ENCODE measurements at places on chromosomes 16 and 17. TPM values are rescaled to one million over a fixed set of nuclear protein-coding genes. Genes with fewer than 3 reads are reported as not detected.

The WSB1 gene
- polyA plus RNA-seq = 126 TPM

The C16orf46 gene
- 7.7 TPM for polyA plus RNA-seq

The SYT17 gene
- polyA plus RNA-seq = 0.75 TPM

The TVP23A gene
- 1.7 TPM for polyA plus RNA-seq

The RDM1 gene
- 19.3 TPM for polyA plus RNA-seq

The KRTAP17-1 gene
- not detected for polyA plus RNA-seq

The ALKBH5 gene
- polyA plus RNA-seq = 172 TPM

The MYH1 gene
- polyA plus RNA-seq = 3.0 TPM

The NPTX1 gene
- 3.7 TPM for polyA plus RNA-seq

The INCA1 gene
- polyA plus RNA-seq = 64.4 TPM

The C16orf86 gene
- 77.9 TPM for polyA plus RNA-seq

The MYH13 gene
- 0.28 TPM for polyA plus RNA-seq

DNA sequence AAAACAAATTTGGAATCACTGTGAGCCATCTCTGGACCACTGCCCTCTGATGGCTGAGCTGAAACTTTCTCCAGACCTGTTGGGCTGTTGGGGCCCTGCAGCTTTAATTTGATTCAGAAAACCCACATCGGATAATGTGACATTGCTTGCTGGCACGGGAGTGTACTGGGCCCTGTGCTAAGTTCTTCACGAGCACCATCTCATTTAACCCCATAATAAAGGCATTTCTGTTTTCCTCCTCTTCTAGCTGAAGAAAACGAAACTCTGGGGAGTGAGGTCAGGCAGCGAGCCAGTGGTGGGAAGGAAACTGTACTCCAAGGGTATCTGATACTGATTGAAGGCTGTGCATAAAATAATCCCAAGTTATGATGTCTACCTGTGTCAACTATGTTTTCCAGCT, 34.5 kb upstream of the TNRC6A start:
- no peaks in the 10 kb centered on the region for H3K36me3 ChIP-seq
- H3K4me1 ChIP-seq = no peaks in the 10 kb centered on the region
- no peak overlapping the region for H3K4me3 ChIP-seq
- H3K27me3 ChIP-seq = no peaks in the 10 kb centered on the region
- no peak overlapping the region for H3K27ac ChIP-seq

DNA sequence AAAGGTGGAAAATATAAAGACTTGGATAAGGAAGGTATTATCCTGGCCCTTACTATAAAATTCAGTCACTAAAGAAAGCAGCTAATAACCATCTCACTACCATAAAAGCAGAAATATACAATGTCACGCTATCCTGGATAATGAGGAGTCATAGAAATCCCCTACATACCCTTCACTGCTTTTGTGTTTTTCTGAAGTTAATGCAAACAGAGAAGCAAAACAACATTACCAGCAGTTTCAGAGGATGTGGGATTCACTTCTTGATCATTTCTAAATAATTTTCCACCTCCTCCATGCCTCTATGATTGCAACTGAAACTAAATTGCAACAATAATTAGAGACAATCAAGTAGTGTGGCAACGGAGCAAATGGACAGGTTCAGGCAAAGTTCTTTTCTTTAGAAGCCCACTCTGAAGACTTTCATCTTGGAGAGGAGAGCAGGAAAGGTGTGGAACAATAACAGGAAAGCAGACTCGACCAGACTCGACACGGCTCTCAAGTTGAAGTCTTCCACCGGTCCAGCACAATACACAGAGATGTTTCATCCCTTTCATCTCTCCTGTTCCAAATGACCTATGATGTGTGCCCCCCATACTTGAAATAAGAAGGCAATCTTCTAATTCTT, 10.2 kb downstream of the CYTH1 start:
- H3K36me3 ChIP-seq = no peaks in the 10 kb centered on the region
- no peak for DNase-seq
- H3K4me1 ChIP-seq = no peaks in the 10 kb centered on the region
- no peak overlapping the region for H3K27ac ChIP-seq

GRCh38 chr17:68344701-68345136, 53.4 kb downstream of the ARSG start:
- DNase-seq = no peak
- no peaks in the 10 kb centered on the region for H3K36me3 ChIP-seq
- no peaks in the 10 kb centered on the region for H3K27me3 ChIP-seq
- no peak overlapping the region for H3K4me3 ChIP-seq
- H3K4me1 ChIP-seq = no peaks in the 10 kb centered on the region

DNA sequence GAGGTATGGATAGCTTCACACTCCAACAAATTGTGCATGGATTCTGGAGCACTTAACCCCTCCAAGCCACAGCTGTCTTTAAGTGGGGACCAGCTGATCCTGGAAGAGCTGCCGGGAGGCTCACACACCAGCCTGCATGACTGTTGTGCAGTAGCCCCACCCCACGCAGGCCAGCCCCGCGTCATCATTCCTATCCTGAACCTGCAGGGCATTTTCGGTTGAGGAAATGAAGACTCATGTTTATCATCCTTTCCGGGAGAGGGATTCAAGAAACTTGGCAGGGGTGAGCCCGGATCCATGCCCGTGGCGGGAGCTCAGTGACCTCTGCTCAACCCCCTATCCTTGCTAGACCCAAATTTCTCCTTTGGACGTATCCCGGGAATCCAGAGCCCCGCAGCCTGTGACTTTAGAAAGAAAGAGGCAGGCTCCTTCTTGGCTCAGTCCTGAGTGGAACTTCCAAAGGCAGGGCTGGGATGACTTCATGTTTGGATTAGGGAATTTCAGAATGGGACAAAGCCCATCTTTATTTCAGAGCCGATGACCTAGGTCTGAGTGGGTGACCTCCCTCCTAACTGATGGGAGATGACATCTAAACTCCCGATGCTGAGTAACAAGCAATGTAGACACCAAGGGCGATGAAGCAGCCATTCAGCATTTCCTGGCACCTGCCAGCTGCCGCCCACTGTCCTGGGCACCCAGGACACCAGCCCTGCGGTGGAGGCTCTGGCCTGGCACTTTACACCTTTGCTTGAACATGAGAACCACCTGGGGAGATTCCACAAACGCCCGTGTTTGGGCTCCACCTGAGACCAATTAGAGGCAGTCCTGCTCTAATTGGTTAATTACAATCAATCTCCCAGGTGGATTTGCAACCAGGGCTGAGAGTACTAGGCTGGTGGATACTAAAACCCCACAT, 43.3 kb upstream of the CMIP start:
- H3K27me3 ChIP-seq = no peaks in the 10 kb centered on the region
- H3K36me3 ChIP-seq = no peaks in the 10 kb centered on the region
- H3K4me1 ChIP-seq = peaks cover 6% of the 10 kb centered on the region
- H3K4me3 ChIP-seq = no peak overlapping the region
- DNase-seq = no peak

DNA sequence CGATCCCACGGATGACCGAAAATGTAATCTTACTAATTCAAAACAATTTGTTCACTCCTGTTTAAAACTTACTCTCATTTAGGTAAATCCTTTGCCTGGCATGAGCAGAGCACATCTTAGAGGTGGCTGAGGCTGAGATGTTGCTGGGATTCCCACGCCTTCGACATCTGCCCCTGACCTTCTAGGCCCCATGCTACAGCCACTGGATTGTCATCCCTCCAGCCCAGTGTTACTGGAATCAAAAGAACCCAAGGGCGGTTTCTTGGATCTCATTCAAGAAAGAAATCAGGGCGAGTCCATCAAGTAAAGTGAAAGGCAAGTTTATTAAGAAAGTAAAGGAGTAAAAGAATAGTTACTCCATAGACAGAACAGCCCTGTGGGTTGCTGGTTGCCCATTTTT, 64.5 kb upstream of the SHISA6 start:
- H3K27ac ChIP-seq = no peak overlapping the region
- H3K27me3 ChIP-seq = no peaks in the 10 kb centered on the region
- H3K4me1 ChIP-seq = peaks cover 5% of the 10 kb centered on the region
- H3K4me3 ChIP-seq = no peak overlapping the region
- no peak for DNase-seq

DNA sequence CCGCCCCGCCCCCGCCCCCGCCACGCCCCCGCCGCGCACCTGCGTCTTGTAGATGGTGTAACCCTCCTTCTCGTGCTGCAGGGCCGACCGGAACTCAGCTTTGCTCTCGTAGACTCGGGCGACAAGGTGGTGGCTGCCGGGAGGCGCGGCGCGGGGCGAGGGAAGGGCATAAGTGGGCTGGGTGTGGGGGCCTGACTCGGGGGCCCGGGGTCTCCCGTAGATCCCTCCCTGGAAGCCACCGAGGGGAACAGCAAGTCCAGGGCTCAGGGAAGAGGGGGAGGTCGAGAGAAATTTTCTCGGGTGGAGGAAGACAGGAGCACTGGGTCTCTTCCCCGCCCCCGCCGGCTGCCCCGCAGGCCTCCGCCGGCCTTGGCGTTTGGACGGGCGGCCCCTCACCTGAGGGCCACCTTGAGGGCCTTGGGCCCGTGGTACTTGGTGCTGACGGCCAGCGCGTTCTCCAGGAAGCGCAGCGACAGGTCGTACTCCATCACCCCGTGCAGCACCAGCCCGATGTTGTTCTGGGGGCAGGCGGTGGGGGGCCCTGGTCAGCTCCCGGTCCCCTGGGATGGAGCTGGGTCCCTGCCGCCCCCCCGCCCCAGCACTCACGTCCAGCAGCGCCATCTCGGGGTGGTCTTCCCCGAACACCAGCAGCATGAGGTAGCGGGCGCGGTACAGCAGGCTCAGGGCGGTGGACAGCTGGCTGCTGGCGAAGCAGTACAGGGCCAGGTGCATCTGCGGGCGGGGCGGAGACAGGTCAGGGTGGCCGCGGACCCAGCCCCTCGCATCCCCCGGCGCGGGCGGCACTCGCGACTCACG, 19.4 kb downstream of the CLUH start:
- no peak overlapping the region for H3K27ac ChIP-seq
- no peaks in the 10 kb centered on the region for H3K27me3 ChIP-seq
- DNase-seq = peak; percentile 16
- H3K4me1 ChIP-seq = peaks cover 13% of the 10 kb centered on the region

GRCh38 chr16:2769675-2770056, 7.4 kb downstream of the ELOB start:
- no peaks in the 10 kb centered on the region for H3K27me3 ChIP-seq
- DNase-seq = peak; percentile 83
- H3K36me3 ChIP-seq = no peaks in the 10 kb centered on the region
- H3K4me1 ChIP-seq = peaks cover 39% of the 10 kb centered on the region

DNA sequence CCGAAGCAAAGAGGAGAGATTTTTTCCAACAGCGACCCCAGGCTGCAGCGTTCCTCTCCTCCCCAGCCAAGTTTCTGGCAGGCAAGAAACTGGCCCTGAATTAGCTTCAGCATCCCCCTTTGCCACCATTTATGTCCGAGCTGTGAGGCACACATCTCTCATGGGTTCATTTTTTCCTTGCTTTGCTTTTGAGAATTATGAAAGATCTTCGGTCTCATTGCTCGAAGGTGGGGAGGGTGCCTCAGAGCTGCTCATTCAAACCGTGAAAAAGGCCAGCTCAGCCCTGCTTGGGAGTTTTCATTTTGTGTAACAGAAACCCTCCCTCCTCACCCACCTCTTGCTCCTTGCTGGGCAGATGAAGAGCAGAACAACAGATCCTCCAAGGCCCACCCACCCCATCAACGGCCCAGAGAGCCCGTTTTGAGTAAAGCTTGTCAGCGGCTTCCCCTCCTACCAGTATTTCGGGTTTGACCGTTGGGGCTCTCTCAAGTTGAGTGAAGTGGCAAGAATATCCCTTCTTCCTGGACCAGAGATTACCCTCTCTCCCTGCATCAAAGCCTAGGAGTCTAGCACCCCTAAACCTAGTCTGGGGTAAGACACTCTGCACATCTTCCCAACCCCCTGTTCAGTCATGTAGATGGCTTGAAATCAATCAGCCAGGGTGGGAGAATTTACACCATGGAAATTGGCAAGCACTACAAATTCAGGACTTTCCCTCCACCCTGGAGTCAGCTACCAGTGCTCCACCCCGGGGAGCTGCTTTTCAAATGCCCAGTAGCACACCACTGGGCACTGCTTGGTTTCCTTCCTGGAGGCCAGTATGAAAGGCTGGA, 1.8 kb downstream of the CCR7 start:
- H3K4me3 ChIP-seq = no peak overlapping the region
- no peak overlapping the region for H3K27ac ChIP-seq
- H3K4me1 ChIP-seq = peaks cover 21% of the 10 kb centered on the region

- H3K4me3 ChIP-seq = no peak overlapping the region
- DNase-seq = no peak
- H3K27ac ChIP-seq = no peak overlapping the region
- no peaks in the 10 kb centered on the region for H3K36me3 ChIP-seq
These were observed 62.9 kb upstream of the RCVRN start for GRCh38 chr17:9968008-9968407.

GRCh38 chr17:28038802-28039201, 3.7 kb upstream of the NLK start:
- no peak overlapping the region for H3K4me3 ChIP-seq
- no peaks in the 10 kb centered on the region for H3K27me3 ChIP-seq
- no peaks in the 10 kb centered on the region for H3K36me3 ChIP-seq
- peaks cover 16% of the 10 kb centered on the region for H3K4me1 ChIP-seq

DNA sequence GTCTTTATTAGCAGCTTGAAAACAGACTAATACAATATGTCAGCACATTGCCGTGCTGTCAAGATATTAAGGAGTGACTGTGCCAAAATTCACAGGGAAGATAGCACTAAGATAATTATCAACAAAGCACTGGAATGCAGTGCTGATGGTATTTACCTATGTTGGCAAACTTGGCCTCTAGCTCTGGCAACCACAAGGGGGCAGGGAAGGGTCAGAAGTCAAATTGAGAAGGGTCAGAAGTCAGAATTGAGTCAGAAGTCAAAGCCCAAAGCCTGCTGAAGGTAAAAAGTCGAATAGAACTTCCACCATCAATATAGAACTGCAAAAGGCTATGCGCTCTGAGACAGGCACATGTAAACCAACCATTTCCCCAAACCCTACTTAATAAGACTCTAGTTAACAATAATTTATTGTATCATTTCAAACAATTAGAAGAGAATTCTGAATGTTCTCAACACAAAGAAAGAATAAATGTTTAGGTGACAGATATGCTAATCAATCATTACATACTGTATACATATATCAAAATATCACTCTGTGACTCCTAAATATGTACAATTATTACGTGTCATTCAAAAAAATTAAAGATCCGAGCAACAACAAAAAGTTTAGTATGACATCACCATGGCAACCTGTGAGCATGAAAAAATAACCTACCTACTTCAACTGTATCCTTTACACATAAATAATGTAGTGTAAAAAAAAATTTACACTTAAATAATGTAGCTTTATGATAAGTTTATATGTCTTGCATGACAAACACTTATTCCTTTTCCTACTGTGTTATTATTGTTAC, 916.1 kb downstream of the KCNJ2 start:
- H3K4me1 ChIP-seq = no peaks in the 10 kb centered on the region
- H3K4me3 ChIP-seq = no peak overlapping the region
- no peaks in the 10 kb centered on the region for H3K36me3 ChIP-seq
- H3K27me3 ChIP-seq = no peaks in the 10 kb centered on the region
- DNase-seq = peak; percentile 68
- no peak overlapping the region for H3K27ac ChIP-seq

DNA sequence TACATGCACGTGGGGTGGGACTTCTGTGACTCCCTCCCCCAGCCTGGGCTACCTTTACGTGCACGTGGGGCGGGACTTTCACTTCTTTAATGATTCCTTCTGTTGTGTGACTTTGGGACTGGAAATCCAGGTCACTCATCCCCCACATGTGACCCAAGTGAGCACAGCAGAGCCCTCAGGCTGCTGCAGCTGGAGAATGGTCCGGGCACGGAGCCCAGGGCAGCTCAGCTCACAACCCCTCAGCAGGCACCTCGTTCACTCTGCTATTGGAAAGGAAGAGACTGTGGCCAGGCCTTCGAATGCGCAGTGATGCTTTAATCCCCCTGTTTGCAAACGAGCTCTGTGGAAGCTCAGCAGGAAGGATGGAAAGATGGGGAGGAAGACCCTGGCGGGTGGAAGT, 14.7 kb downstream of the DBNDD1 start:
- H3K36me3 ChIP-seq = no peaks in the 10 kb centered on the region
- H3K4me3 ChIP-seq = no peak overlapping the region
- no peaks in the 10 kb centered on the region for H3K27me3 ChIP-seq
- DNase-seq = no peak
- H3K4me1 ChIP-seq = no peaks in the 10 kb centered on the region
